ENCODE measurements at places on chromosomes 7 and 10.

GRCh38 chr10:36452851-36453250 lies 672.5 kb upstream of the ANKRD30A start:
- no peaks in the 10 kb centered on the region for H3K36me3 ChIP-seq
- no peak overlapping the region for H3K4me3 ChIP-seq
- H3K4me1 ChIP-seq = no peaks in the 10 kb centered on the region
- no peaks in the 10 kb centered on the region for H3K27me3 ChIP-seq
- no peak overlapping the region for H3K27ac ChIP-seq

GRCh38 chr10:36670621-36671402 lies 454.6 kb upstream of the ANKRD30A start:
- H3K4me1 ChIP-seq = no peaks in the 10 kb centered on the region
- H3K27ac ChIP-seq = no peak overlapping the region
- no peak overlapping the region for H3K4me3 ChIP-seq
- no peaks in the 10 kb centered on the region for H3K27me3 ChIP-seq

DNA sequence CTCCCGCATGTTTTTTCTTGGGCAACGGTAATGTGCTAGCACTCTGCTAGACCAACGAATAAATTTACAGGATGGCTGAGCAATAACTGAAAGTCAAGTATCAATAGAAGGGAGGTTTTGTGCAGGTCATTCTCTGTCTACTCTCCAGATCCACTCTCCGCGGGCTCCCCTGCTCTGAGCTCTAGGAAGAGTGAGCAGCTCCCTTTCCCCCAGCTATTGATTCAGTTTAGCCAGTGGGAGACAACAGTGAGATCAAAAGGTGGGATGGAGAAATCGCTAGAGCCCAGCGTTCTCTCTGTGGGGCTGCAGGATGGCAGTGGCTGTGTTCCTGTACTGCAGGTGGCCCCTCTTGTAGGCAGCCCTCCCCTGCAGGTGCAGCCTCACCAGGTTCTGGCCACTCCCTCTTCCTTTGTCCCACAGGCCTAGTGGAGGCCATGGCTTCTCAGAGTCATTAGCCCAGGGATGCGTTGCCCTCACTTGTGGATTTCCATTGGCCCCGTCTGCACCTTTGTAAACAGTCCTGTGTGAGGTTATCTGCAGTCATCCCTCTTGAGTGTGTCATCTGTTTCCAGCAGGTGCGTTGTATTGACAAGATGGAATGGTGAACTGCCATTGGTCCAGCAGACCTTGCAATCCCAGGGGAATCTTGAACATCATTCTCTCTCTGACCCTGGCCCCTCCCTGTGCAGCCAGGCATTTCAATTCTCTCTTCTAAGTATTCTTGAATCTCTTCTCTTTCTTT lies 11.1 kb downstream of the MSRB2 start:
- H3K27me3 ChIP-seq = no peaks in the 10 kb centered on the region
- H3K36me3 ChIP-seq = peaks cover 75% of the 10 kb centered on the region
- H3K27ac ChIP-seq = no peak overlapping the region
- DNase-seq = no peak
- H3K4me3 ChIP-seq = no peak overlapping the region

DNA sequence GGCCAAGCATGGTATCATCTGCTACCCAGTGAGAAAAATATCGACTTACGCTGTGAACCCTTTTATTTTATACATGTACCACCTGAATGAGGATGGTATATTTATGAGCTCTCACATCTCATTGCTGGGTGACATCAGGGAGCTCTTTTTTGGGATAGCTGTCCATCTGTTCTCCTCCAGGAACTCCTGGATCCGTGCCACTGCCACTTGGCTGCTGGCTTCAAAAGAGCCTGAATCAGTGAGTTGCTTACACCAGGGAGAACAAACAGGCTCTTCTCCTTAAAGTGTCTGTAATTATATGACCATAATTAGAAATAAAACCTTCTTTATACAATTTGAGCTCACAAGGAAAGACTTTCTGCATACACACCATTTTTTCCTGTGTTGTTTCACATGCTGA lies 106.2 kb downstream of the KAT6B start:
- H3K27ac ChIP-seq = peak overlapping the region; percentile 43
- no peaks in the 10 kb centered on the region for H3K27me3 ChIP-seq
- peaks cover 26% of the 10 kb centered on the region for H3K4me1 ChIP-seq
- no peaks in the 10 kb centered on the region for H3K36me3 ChIP-seq

- H3K27ac ChIP-seq = no peak overlapping the region
- no peak for DNase-seq
- H3K36me3 ChIP-seq = no peaks in the 10 kb centered on the region
- no peaks in the 10 kb centered on the region for H3K27me3 ChIP-seq
- no peak overlapping the region for H3K4me3 ChIP-seq
- H3K4me1 ChIP-seq = no peaks in the 10 kb centered on the region
Measured at GRCh38 chr7:156435486-156436231, 204.9 kb upstream of the RNF32 start.

DNA sequence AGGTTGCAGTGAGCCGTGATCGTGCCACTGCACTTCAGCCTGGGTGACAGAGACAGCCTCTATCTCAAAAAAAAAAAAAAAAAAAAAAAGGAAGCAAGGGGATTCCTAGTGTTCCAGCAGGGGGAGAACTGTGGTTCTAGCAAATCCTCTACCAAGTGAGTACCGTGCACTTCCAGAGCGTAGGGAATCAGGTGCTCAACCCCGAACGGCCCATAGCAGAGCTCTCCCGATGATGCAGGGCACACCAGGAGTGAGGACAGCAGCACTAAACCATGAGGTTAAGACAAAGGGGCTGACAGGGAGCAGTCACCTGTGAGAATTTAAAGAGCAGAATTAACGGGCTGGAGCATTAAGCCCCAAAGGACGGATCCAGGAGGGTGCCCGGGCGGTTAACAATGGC lies 173.6 kb downstream of the PTPRN2 start:
- no peak overlapping the region for H3K27ac ChIP-seq
- DNase-seq = no peak
- no peak overlapping the region for H3K4me3 ChIP-seq

GRCh38 chr10:11819027-11819426 lies 4.1 kb upstream of the PROSER2 start:
- no peak overlapping the region for H3K27ac ChIP-seq
- no peaks in the 10 kb centered on the region for H3K27me3 ChIP-seq
- H3K4me3 ChIP-seq = no peak overlapping the region
- H3K4me1 ChIP-seq = no peaks in the 10 kb centered on the region
- H3K36me3 ChIP-seq = no peaks in the 10 kb centered on the region

DNA sequence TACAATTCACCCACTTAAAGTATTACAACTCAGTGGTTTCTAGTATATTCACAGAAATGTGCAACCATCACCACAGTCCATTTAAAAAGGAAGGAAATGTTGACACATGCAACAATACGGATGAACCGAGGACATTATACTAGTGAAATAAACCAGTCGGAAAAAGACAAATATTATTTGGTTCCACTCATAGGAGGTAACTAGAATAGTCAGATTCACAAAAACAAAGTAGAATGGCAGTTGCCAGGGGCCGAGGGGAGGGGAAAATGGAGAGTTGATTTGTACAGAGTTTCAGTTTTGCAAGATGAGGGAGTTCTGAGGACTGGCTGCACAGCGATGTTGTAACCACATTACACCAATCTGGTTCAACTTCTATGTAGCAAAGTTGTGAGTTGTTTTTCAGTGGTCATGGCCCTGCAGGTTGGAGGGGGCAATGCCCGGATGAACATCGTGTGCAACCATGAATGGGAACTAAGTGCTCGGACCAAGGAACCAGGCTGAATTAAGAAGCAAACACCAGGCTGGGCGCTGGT lies 17.6 kb upstream of the TNPO3 start:
- no peak overlapping the region for H3K4me3 ChIP-seq
- H3K27ac ChIP-seq = no peak overlapping the region
- no peaks in the 10 kb centered on the region for H3K27me3 ChIP-seq
- no peak for DNase-seq

GRCh38 chr7:31488562-31489203 lies 25.2 kb upstream of the ITPRID1 start:
- no peak for DNase-seq
- H3K4me3 ChIP-seq = no peak overlapping the region
- H3K4me1 ChIP-seq = no peaks in the 10 kb centered on the region
- no peak overlapping the region for H3K27ac ChIP-seq

- H3K4me1 ChIP-seq = peaks cover 6% of the 10 kb centered on the region
- peak; percentile 55 for DNase-seq
- H3K27ac ChIP-seq = peak overlapping the region; percentile 1
- H3K4me3 ChIP-seq = no peak overlapping the region
- no peaks in the 10 kb centered on the region for H3K27me3 ChIP-seq
Measured at GRCh38 chr10:128875956-128876736, 590.9 kb upstream of the MGMT start.

DNA sequence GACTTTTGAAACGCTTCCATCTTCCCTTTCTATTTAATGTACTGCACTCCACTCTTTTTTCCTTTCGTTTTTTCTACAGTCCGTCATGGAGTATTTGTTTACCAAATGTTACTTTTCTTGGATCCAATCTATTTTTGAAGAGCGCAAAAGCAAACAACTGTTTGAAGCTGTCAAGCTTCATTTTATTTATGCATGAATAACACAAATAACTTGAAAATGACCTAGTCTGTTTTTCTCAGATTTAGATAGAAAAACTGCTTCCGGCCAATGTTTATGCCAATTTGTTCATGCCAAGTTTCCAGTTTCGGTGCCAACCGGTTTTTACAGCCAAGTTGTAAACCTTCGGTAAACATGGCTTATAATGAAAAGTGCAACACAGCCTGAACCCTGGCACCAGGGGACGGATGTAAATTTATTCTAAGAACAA lies 150.9 kb upstream of the KLF6 start:
- peak overlapping the region; percentile 31 for H3K27ac ChIP-seq
- H3K4me3 ChIP-seq = no peak overlapping the region
- no peaks in the 10 kb centered on the region for H3K36me3 ChIP-seq
- H3K27me3 ChIP-seq = no peaks in the 10 kb centered on the region
- no peaks in the 10 kb centered on the region for H3K4me1 ChIP-seq

GRCh38 chr7:80659120-80660055 lies 20.9 kb downstream of the CD36 start:
- no peaks in the 10 kb centered on the region for H3K27me3 ChIP-seq
- H3K4me1 ChIP-seq = peaks cover 58% of the 10 kb centered on the region
- peak overlapping the region; percentile 35 for H3K27ac ChIP-seq
- H3K4me3 ChIP-seq = no peak overlapping the region
- no peaks in the 10 kb centered on the region for H3K36me3 ChIP-seq

DNA sequence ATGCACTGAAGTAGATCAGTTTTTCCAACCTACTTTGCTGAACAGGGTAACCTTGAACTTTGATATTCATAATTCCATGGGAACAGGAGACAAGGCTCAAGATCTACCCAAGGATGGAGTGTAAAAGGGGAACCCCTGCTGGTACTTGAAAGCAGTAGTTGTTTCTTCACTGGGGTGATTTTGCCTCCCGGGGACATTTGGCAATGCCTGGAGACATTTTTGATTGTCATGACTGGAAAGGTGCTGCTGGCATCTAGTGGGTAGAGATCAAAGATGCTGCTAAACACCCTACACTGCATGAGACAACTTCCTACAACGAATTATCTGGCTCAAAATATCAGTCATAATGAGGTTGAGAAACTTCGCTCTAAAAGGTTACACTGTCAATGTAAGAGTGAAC lies 214.8 kb upstream of the CTBP2 start:
- no peak overlapping the region for H3K27ac ChIP-seq
- DNase-seq = no peak
- H3K4me3 ChIP-seq = no peak overlapping the region
- H3K4me1 ChIP-seq = no peaks in the 10 kb centered on the region

GRCh38 chr7:16098585-16099179 lies 322.7 kb downstream of the CRPPA start:
- no peaks in the 10 kb centered on the region for H3K36me3 ChIP-seq
- no peaks in the 10 kb centered on the region for H3K27me3 ChIP-seq
- no peak for DNase-seq
- H3K4me1 ChIP-seq = no peaks in the 10 kb centered on the region
- no peak overlapping the region for H3K4me3 ChIP-seq
- H3K27ac ChIP-seq = no peak overlapping the region

DNA sequence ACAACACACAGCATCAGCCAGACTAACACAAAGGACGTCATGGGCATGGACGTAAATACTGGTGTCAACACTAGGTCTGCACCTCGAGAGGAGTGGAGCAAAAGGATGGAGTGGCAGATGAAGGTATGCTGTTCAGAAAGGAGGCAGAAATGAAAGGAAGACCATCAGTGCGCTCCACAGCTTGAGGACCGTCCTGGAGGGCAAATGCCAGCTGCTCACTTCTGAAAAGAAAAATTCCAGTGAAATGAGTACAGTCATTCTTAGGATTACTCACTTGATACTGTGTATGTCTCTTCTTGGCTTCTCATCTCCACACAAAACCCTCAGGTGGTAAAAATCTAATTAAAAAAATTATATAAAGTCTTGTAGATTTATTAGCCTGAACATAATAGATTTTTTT lies 44.8 kb downstream of the EGFR start:
- H3K4me1 ChIP-seq = peaks cover 43% of the 10 kb centered on the region
- H3K27ac ChIP-seq = no peak overlapping the region
- no peaks in the 10 kb centered on the region for H3K27me3 ChIP-seq
- no peak overlapping the region for H3K4me3 ChIP-seq

DNA sequence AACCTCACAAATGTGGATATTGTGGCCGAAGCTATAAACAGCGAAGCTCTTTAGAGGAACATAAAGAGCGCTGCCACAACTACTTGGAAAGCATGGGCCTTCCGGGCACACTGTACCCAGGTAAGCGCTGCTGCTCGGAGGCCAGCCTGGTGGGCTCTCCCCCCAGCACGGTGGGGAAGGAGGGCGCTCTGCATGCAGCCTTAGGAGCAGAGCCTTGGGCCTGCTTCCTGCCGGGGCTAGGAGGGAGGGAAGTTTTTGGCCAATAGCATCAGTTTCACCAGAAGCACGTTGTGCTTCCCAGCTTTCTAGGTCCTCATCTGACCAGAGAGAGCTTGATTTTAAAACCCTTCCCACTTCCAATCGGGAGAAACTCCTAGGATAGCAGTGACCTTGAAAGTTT lies 62.8 kb downstream of the FIGNL1 start:
- H3K27ac ChIP-seq = no peak overlapping the region
- peaks cover 95% of the 10 kb centered on the region for H3K36me3 ChIP-seq
- H3K4me3 ChIP-seq = no peak overlapping the region
- DNase-seq = no peak
- H3K4me1 ChIP-seq = no peaks in the 10 kb centered on the region

DNA sequence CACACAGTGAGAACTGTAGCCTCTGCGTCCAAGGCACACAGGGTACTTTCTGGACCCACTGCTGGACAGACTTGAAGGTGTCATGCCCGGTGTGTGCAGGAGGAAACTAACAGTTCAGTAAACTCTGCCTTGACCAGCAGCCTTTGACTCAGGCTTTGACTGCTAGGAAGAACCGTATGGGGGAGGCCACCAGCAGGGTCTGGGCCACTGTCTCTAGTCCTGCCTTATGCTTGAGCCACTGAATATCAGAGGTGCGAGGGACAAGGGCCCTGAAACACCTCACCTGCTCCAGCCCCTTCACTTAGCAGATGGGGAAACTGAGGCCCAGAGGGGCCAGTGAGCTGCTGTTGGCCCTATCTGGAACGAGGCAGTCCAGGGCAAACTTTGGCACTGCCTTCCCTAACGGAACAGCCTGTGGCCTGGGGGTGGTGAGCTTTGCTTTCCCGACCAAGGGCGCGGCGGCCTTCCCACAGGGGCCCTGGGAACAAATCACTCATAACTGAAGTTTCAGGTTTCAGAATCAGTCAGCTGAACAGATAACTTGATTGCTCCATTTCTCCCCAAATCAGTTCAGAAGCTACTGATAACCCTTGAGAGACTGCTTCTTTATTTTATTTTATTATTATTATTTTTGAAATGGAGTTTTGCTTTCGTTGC lies 130.0 kb downstream of the FAM53B start:
- no peaks in the 10 kb centered on the region for H3K27me3 ChIP-seq
- DNase-seq = no peak
- no peaks in the 10 kb centered on the region for H3K36me3 ChIP-seq
- H3K27ac ChIP-seq = no peak overlapping the region

- H3K27ac ChIP-seq = no peak overlapping the region
- no peak for DNase-seq
- no peak overlapping the region for H3K4me3 ChIP-seq
- no peaks in the 10 kb centered on the region for H3K36me3 ChIP-seq
- H3K27me3 ChIP-seq = no peaks in the 10 kb centered on the region
Measured at GRCh38 chr7:69640216-69640615, 41.9 kb downstream of the AUTS2 start.
